Chondrocyte (in vitro differentiated cells): ENCODE measurements at places on chromosomes 13 and 19. TPM values are rescaled to one million over a fixed set of nuclear protein-coding genes. Genes with fewer than 3 reads are reported as not detected.

RUBCNL gene
- total RNA-seq = 1.5 to 3.5 TPM (median 2.0 TPM) in 3 replicates

LHB gene
- total RNA-seq = not detected in 3 replicates

DNA sequence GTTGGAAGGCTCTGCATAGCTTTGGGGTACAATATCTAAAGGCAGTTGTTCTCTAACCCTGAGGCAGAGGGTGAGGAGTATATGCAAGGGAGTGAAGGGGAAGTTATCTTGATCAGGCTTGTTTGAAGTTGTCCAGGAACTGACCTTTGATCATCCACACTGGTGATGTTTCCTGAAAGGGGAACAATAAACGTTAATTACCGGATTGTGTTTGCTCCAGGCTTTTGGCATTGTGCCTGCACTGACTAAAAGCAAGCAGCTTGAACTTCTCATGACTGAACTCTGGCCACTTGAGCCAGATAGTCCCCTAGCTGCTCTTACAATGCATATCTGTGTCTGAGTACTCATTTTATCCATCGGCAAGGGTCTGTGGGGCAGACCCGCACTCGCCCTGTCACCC lies 27.0 kb upstream of the ZNF726 start:
- H3K4me1 ChIP-seq = no peaks in the 10 kb centered on the region
- H3K27me3 ChIP-seq = no peaks in the 10 kb centered on the region

DNA sequence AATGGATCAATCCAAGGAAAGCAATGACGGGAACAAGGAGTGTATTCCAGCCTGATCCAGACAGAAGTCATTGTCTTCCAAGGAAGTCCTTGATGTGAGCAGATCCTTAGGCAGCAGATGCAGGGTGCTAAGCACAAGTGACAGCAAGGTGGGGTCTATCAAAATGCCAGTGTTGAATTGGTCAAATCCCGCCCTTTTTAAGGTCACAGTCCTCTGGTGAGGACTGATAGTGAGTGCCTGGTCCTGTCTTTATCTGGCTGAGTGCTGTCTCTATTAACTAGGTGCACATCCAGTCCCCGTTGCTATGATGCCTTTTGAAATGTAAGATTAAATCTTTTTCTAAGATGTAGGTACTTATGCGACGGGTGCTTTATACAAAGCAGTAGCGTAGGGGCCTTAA lies 1.3 kb upstream of the LAMP1 start:
- DNase-seq = no peak
- peaks cover 40% of the 10 kb centered on the region for H3K4me1 ChIP-seq
- peak overlapping the region; percentile 31 for H3K4me3 ChIP-seq

GRCh38 chr13:37148501-37148900 lies 43.0 kb upstream of the CSNK1A1L start:
- DNase-seq = no peak
- peaks cover 2% of the 10 kb centered on the region for H3K36me3 ChIP-seq
- H3K27ac ChIP-seq = no peak overlapping the region
- no peak overlapping the region for H3K4me3 ChIP-seq
- H3K27me3 ChIP-seq = no peaks in the 10 kb centered on the region

DNA sequence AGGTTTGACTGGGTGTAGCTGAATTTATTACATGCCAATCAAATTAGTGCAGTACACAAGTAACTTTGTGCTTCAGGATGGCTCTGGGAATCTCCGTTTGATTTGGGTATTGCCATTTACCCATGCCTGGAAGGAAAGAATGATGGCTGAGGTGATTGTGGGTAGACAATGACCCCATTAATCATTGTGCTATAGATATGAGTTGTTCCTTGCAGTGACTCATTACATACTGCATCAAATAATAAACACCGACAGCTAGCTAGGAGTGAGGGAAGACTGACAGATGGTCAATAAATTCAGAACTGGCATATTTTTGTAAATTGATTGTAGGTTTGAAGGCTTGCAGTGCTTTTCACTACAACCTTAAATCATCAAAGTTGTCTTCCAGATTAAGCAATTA lies 1069.5 kb downstream of the DIAPH3 start:
- no peaks in the 10 kb centered on the region for H3K27me3 ChIP-seq
- no peak overlapping the region for H3K4me3 ChIP-seq
- H3K36me3 ChIP-seq = no peaks in the 10 kb centered on the region
- peaks cover 3% of the 10 kb centered on the region for H3K4me1 ChIP-seq
- no peak for DNase-seq
- H3K27ac ChIP-seq = no peak overlapping the region

DNA sequence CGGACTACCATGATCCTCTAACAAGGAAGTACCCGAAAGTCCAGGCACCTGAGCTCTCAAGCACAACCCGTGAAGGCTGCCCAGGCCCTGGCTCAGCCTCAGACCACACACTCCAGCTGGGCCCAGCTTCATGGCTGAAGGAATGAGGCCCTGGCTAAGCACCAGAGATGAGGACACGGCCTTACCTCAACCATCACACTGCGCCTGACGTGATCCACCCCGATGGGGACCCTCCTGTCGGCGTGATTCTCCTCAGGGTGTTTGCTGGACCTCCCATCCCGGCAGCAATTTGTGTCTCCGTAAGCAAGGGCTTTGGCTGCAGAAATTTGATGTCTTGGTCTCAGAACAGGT lies 56.5 kb downstream of the F2RL3 start:
- no peak for DNase-seq
- H3K4me1 ChIP-seq = no peaks in the 10 kb centered on the region
- peaks cover 4% of the 10 kb centered on the region for H3K27me3 ChIP-seq
- no peak overlapping the region for H3K4me3 ChIP-seq
- H3K27ac ChIP-seq = no peak overlapping the region

DNA sequence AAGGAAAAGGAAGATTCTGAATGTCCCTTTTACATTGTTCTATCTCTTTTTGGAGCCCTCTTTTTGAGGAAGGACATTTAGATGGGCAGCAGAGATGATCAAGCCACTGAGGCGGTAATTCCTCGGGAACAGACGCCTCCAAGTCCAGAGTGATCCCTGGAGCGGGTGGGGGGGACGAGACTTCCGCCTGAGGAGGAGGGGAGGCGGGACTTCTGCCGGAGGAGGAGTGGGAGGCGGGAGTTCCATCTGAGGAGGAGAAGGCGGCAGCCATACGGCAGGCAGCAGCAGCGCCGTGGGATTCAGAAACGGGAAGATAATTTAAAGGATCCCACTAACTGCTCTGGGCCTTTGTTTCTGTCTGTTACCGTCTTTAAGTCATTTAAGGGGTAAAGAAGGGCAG lies 37.6 kb upstream of the CD177 start:
- H3K27ac ChIP-seq = no peak overlapping the region
- peaks cover 3% of the 10 kb centered on the region for H3K27me3 ChIP-seq
- DNase-seq = no peak
- no peaks in the 10 kb centered on the region for H3K36me3 ChIP-seq
- H3K4me3 ChIP-seq = no peak overlapping the region
- no peaks in the 10 kb centered on the region for H3K4me1 ChIP-seq

DNA sequence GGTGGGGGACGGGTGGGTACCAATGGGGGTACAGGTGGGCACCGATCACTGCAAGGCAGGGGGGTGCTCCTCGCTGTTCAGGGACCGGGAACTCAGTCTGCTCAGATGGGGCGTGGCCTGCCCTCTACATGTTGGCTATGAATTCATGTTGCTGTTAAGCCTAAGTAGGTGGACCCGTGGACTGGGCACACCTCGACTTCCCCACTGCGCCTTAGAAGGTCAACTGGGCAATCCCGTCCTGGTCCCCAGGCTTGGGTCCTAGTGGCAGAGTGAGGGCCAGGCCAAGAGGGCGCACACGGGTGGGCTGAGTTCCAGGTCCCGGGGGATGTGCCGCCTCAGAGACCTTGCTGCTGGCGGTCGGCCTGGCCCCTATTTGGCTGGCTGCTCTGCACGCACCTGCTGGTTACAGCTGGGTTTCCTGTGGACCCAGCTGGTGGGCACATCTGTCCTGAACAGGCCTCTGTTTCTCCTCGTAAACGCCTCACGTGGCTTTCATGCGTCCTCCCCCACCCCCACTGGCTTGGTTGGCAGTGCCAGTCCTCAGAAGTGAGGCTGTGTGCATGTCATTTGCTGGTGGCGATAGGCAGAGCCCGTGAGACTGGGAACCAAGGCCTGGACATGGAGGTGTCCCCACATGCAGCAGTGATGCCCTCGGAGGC lies 13.5 kb upstream of the ZNF554 start:
- no peak for DNase-seq
- H3K4me1 ChIP-seq = no peaks in the 10 kb centered on the region
- no peaks in the 10 kb centered on the region for H3K27me3 ChIP-seq
- peaks cover 13% of the 10 kb centered on the region for H3K36me3 ChIP-seq
- H3K27ac ChIP-seq = no peak overlapping the region

DNA sequence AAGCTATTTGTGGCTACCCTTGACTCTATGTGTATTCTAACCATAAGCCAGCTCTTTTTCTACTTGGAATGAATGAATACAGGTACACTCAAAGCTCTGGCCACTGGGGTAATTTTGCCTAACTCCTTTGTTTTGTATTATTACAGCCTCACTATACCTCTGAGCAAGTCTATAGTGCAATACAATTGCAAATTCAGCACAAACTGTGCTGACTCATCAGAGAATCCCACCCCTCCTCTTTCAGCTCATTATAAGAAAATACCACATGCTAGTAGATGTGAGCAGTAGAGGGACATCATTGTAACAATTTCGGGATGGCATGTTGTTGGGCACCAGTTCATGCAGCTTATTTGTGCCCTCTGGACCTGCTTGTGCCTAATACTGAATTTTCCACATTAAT lies 1382.2 kb downstream of the SLITRK5 start:
- H3K36me3 ChIP-seq = no peaks in the 10 kb centered on the region
- H3K4me1 ChIP-seq = no peaks in the 10 kb centered on the region
- DNase-seq = no peak
- peaks cover 2% of the 10 kb centered on the region for H3K27me3 ChIP-seq
- no peak overlapping the region for H3K27ac ChIP-seq

GRCh38 chr19:45079063-45079910 lies at the start of gene GEMIN7:
GEMIN7 (plus strand) TSS chr19:45079260; CDS start chr19:45090115, 10,855 bp downstream.
- peak within 1 kb of the TSS; percentile 92 for H3K27ac ChIP-seq
- H3K36me3 ChIP-seq = peaks cover 6% of the 10 kb centered on the region
- peaks cover 30% of the 10 kb centered on the region for H3K4me1 ChIP-seq
- no peaks in the 10 kb centered on the region for H3K27me3 ChIP-seq
- peak within 1 kb of the TSS; percentile 100 for H3K4me3 ChIP-seq

DNA sequence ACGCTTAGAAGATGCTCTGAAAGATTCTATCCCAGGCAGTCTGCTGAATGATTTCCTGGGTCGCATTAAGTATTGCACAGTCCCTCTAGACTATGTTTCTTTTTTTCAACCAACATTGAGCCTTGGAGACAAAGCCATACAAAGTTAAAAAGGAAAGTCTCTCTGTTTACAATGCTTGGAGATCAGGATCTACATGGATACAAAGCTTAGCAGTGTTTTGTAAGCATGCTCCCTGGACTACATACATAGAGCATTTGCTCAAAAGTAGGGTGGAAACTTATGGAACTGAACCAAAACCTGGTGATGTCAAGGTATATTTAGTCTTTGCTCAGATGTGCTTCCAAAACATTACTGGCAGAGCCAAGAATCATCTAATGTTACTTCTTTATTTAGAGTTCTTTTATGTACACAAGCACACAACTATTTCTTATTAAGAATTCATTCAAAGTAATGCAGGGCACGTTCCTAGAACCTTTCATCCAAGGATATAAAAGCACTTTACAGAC lies 241.2 kb downstream of the ABCC4 start:
- H3K4me3 ChIP-seq = no peak overlapping the region
- peaks cover 7% of the 10 kb centered on the region for H3K36me3 ChIP-seq
- no peaks in the 10 kb centered on the region for H3K27me3 ChIP-seq
- no peaks in the 10 kb centered on the region for H3K4me1 ChIP-seq
- H3K27ac ChIP-seq = no peak overlapping the region
